ENCODE measurements at places on chromosomes 1 and 21.

GRCh38 chr1:8625981-8626898 is 191.2 kb downstream of the RERE start:
- no peak for DNase-seq

- DNase-seq, result no peak
Measured at GRCh38 chr1:206110161-206110560, 7.0 kb downstream of the AVPR1B start.

DNA sequence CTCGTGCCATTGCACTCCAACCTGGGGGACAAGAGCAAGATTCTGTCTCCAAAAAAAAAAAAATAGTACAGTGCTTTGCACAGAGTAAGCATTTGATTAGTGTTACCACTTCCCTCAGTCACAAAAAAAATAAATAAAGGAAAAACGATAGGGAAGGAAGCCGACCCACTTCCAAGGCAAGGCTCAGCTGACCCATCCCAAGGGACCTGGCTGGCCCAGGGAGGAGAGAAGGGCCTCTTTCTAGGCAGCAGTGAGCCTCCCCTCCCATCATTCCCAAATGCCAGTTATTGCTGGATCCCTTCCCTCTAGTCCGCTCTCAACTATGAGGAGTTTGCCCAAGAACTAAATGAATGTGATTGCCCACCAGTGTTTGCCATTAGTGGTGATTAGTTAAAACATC is 77.8 kb downstream of the TMEM53 start:
- DNase-seq, result no peak

DNA sequence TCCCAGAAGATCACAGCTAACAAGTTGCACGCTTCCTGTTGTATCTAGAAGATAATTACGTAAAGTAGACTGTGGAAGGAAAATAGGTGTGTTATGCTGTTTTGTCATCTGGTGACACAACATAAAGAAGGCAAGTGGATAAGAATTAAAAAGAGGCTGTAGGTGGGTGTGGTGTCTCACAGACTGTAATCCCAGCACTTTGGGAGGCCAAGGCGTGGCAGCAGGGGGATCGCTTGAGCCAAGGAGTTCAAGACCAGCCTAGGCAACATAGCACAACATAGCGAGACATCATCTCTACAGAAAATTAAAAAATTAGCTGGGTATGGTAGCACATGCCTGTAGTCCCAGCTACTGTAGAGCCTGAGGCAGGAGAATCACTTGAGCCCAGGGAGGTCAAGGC is 17.9 kb upstream of the ZNF281 start:
- no peak for DNase-seq

DNA sequence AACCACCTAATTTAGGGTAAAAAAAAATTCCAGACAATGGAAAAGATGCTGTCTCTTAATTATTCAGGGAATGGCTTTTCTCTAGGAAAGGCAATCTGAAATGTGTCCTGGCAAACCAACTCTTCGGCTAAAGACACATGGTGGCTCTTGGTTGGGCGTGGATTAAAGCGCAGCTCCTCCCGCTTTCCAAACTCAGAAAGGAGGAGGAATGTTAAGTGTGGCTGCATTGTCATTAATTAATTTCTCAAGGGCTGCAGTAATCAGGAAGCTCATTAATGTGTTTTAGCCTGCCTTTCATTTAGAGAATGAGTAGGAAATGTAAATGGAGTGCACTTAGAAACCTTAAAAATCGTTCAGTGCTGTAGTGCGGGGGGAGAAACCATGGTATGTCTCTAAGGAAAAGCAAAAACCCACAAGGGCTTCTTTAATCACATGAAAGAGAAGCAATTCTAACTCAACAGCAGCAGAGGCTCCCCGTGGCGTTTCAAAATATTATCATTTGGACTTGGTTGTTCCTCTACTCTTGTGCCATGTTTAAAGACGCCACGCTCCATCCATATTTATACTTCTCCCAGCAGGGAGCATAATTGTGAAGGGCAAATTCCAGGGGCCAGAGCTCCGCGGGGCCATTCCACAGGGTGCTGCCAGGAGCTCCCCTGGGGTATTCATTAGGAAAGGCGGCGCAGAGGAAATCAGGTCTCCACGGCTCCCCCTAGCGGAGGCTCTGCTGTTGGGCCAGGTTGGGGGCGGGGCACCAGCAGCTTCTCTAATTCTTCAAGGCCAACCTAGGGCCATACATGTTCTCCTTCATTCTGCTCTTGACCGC is 91.9 kb upstream of the SSX2IP start:
- no peak for DNase-seq

DNA sequence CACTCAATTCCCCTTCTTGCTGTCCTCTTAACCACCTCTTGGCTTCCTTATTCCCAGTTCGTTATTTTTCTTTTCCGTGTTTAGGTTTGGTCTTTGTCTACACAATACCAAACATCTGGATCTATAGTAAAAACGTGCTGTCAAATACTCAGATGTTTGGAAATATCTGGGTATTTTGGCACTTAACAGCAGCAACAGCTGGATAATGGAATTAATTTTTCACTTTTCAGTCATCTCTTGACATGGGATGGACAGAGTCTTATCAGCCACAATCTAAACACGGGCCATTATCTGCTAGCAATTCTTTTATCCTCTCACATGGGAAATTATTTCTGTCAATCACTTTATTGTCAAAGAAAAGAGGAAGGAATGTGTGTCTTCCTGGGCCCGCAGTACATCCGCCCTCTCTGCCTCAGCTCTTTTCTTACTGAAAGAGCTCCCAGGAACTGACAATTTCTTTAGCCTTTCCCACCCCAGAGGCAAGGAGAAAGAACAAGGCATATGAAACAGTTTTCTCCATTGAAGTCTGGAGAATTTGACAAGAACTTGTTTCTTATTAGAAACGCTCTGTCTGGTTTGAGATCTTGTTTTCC is 13.4 kb downstream of the NHLH2 start:
- DNase-seq, result no peak

GRCh38 chr1:39995973-39996393 is 41.0 kb downstream of the MFSD2A start:
- no peak for DNase-seq

DNA sequence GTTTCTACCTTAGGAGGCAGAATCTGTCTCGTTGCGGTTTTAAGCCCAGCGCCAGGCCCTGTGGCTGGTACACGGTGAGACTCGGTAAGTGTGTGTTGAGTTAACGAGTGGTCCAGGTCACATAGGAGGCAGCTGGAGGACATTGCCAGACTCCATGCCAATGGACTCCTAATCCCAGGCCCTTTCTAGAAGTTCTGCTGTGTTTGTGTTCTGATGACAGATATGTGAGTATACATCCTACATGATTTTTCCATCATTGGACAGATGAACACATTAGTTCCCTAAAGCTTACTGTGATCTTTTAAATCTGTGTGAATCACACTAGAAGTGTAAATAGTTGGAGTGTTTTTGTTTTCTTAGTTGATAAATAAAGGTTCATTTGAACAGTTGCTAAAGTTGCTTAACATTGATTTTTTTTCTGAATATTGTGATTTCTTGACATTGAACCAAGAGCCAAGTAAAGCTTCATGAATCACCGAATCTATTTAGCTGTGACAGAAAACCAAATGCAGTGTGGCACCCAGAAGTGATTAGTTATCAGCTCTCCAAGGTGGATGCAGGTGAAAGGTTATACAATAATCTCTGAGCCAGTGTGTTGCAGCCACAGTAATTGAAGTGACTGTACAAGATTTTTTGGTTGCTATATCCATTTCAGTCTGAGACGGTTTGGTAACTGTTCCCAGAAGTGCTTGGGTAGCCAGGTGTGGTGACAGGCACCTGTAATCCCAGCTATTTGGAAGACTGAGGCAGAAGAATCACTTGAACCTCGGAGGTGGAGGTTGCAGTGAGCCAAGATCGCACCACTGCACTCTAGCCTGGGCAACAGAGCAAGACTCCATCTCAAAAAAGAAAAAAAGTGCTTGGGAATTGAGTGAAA is 46.3 kb downstream of the DOP1B start:
- DNase-seq, result no peak

DNA sequence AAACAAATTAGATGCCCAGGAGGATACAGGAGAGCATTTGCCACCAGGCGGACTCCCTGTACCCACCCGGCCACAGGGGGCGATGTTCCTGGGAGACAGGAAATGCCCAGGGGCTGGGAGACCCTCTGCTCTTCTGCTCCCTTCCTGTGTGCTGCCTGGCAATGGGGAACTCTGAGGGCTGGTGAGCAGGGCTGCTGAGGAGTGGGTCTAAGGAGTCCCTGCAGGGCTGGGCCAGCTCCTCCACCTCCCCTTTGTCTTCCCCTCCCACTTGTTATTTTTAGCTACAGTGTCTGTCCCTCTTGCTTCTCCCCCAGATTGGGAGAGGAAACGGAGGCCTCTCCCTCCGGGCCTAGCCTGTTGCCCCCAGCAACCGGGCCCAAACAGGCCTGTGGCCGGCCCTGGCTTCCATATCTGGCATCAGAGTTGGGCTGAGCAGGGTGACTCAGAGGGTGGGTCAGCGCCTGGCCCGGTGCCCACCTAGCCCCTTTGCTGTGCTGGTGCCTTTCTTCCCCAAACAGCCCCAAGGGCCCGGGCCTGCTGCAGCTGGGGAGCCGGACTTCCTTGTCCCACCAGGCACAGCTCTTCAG is 11.6 kb downstream of the LMNA start:
- no peak for DNase-seq

- DNase-seq, result no peak
Measured at GRCh38 chr21:34973685-34974084, 75.4 kb downstream of the RUNX1 start.

- DNase-seq, result no peak
Measured at GRCh38 chr1:81597720-81598426, 202.9 kb upstream of the ADGRL2 start.

- DNase-seq, result no peak
Measured at GRCh38 chr21:17611414-17612022, 1.2 kb downstream of the BTG3 start.

DNA sequence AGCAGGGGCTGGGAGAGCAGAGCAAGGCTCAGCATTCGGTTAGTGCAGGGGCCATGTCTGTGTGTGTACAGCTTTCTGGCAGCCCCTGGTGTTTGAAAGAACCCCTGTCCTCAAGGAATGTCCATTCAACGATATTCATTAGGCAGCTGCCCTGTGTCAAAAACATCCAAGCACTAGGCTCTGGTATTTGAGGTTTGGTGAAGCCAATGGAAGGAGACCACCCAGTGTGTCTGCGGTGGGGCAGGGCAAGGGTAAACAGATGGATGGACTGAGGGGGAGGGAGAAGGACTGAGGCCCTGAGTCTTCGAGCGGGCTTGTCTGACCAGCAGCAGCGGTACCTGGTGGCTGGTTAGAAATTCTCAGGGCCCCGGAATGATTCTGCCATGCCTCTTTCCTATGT is 155.6 kb upstream of the KLHDC7A start:
- no peak for DNase-seq

- no peak for DNase-seq
Measured at GRCh38 chr1:200962631-200963030, 60.9 kb downstream of the KIF21B start.

- DNase-seq, result no peak
Measured at GRCh38 chr21:39525129-39525528, 73.4 kb downstream of the SH3BGR start.

DNA sequence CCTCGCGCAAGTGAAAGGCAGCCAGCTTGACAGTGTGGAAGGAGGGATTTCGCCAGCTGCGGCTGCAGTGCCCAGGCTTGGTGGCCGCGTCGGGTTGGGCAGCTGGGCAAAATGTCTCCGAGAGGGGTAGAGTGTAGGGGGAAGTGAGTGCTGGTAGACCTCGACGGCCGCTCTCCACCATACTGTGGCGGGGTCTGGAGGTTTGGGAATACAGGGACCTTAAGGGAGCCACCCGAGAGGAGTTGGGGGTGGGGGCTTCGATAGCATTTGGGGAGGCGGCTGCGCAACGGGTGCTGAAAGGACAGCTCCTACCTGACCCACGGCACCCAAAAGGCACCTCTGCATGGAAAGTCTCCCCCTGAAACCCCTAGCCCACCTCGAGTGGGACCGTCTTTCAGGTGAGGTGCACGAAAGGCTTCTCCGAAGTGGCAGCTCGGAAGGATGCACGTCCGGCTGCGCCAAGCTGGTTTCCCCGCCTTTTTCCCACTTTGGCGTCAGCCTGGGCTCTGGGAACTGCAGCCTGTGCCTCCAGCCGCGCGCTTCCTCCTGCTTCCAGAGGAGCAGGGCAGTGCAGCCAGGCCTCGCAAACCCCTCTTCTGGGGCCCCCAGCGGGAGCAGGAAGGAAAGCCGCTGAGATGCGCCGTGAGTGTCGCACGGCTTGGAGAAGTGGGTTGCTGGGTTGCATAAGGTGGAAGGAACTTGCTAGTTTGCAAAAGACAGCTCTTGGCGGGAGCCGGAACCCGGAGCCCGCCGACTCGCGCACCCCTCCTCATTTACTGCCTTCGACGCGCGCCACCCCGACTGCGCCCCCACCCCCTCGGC is 531 bp upstream of the HMGN2 start:
- no peak for DNase-seq

DNA sequence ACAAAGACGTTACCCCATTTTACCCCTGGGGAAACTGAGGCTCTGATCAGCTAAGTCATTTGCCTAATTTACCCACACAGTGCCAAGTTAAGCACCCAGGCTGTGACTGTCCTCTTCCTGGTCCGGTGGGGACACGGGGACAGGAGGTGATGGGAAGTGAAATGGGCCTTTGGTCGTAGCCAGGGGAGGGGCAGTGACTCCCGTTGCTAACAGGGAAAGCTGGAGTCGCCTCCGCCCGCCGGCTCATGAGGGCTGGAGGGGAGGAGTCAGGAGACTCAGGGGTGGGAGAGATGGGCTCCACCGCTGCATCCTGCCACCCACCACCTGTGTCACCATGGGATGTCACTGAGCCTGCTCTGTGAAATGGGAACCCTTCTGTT is 139.3 kb downstream of the PGBD5 start:
- DNase-seq, result no peak

DNA sequence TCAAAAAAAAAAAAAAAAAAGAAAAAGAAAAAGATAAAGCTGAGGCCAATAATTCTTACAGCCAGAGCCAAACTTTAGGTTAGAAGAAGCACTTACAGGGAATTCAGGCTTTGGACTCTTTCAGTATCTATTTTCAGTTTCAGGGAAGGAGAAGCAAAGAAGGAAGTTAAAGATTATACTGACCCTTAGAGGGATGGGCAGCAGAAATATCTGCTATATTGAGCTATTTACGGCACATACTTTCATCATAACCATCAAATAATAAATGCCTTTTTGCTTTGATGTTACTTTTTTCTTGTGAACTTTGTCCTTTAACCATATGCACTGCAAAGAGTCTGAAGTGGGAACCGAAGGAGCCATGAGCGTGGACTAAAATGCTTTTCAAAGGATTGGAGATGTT is 42.0 kb downstream of the TM2D1 start:
- no peak for DNase-seq

GRCh38 chr1:111507411-111508201 is 4.2 kb upstream of the ADORA3 start:
- no peak for DNase-seq

DNA sequence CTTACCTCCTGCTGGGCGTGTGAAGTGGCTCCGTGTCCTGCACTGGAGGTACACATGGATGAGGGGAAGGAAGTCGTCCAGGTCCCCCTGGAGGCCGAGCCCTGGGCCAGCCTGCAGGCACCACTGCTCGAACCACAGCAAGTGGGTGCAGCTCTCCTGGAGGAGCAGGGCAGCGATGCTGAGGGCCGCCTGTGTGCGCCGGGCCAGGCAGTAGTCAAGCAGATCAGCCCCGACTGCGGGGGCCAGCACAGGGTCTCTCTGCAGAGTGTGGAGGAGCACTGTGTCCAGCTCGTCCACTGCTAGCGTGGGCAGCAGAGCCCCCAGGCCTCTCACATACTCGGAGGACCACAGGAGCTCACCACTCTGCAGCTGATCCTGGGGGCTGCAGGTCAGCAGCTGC is 45.9 kb downstream of the URB1 start:
- no peak for DNase-seq

- DNase-seq, result no peak
Measured at GRCh38 chr1:111976332-111976731, 13.1 kb downstream of the KCND3 start.

- DNase-seq, result no peak
Measured at GRCh38 chr1:30842697-30843354, 65.7 kb downstream of the SDC3 start.

GRCh38 chr21:45405819-45406762 is 1.1 kb downstream of the COL18A1 start:
- no peak for DNase-seq

All from NCI-H2081 treated with DMSO at 0.1 percent for 48 hours (cell line).